ENCODE measurements at places on chromosomes 2 and 18.

- no peak for DNase-seq
These were observed 177.1 kb downstream of the TRABD2A start for GRCh38 chr2:84703831-84704230.

DNA sequence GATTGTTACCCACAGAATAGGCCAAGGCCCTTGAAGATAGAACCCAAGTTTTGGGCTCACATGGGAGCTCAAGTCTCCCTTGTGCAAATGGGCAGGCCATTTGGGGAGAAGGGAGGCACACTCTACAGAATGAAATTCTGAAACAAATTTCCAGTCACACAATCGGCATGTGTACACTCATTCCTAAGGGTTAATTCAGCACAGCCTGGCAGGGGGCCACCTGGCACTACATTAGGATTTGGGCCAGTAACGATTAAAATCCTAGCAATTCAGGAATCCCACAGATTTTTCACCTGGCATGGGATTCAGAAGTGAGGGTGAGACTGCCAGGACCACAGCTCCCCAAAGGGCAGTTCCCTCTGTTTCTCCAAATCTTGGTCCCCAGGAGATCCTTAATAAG is 46.4 kb downstream of the BMP10 start:
- peak; percentile 59 for DNase-seq

- no peak for DNase-seq
These were observed 120.1 kb downstream of the LRP1B start for GRCh38 chr2:142010477-142011270.

- DNase-seq = no peak
These were observed 33.5 kb downstream of the PTPN18 start for GRCh38 chr2:130389358-130389757.

- DNase-seq = no peak
These were observed 35.5 kb downstream of the ZNF532 start for GRCh38 chr18:58900015-58900649.

- no peak for DNase-seq
These were observed 6.3 kb downstream of the TMEM127 start for GRCh38 chr2:96259497-96259921.

- DNase-seq = no peak
These were observed 132.8 kb downstream of the ATL2 start for GRCh38 chr2:38244301-38244700.

DNA sequence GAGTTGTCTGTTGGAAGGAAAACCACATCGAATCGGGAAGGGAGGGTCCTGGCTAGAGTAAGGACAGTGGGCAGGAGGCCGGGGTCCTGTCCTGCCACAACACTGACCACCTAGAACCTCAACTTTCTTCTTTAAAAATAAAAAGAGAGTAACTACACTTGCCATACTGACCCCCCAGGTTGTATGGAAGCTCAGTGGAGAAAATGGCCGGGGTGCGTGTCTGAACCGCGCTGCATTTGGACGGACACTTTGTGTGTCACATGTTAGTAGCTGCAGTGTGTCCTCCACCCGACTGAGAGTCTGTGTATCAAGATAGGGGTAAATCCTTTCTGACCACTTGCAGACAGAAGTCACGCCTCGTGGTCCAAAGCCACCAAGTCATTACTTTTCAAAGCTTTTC is 87.0 kb downstream of the GBX2 start:
- no peak for DNase-seq

- no peak for DNase-seq
These were observed 25.1 kb upstream of the TXNDC2 start for GRCh38 chr18:9860682-9861081.

- no peak for DNase-seq
These were observed 156.4 kb downstream of the DCC start for GRCh38 chr18:52496426-52496825.

DNA sequence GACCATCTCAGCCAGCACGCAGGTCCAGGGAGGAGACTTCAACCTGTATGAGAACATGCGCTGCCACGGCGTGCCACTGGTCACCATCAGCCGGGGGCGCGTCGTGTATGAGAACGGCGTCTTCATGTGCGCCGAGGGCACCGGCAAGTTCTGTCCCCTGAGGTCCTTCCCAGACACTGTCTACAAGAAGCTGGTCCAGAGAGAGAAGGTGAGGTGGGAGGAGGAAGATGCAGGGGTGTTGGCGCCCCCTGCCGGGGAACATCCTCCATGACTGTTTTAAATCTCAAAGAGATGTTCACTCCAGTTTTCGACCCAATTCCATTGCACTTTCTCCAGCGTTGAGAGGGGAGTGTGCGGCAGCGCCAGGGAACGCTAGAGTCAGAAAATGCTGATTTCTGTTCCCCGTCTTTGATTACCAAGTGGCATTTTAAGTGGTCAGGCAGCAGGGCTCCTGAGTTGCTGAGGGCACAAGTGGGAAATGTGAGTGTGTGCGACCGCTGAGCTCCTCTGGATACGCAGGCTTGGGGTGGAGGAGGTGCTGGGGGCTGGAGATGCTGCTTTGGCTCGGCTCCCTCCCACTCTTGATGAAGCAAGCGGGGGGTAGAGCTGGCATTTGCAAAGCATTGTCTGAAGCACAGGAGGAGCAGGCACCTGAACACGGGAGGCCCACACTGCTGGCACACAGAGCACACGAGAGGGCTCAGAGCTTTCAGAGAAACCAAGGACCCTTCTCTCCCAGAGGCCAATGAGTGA is 27.7 kb upstream of the MAPRE3 start:
- DNase-seq = peak; percentile 53

DNA sequence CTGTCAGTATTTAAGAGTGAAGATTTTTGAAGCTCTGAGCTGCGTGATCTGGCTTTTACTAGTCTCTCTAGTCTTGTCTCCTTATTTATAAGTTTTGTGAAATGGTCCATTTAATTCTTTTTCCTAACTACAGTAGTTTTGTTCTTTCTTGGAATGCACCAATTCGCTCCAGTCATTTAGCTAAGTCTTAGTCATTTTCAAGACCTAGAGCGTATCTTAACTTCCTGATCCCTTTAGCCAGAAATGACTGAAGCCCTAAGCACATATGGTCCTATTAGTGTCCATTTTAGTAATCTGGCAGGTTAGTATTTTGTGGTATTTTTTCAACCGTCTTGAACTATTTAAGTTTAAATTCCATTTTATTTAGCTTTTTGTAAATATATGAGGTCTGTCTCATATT is 3.6 kb downstream of the BIRC6 start:
- DNase-seq = no peak

GRCh38 chr2:230924470-230925341 is at the start of gene GPR55:
Gene GPR55, minus strand, starts transcription at chr2:230925242. Its CDS starts 14,280 bp downstream, at chr2:230910962.
- no peak for DNase-seq

Data from RWPE1 (cell line).